ENCODE measurements at places on chromosomes 4 and X. TPM values are rescaled to one million over a fixed set of nuclear protein-coding genes. Genes with fewer than 3 reads are reported as not detected.

The FAM184B gene
- total RNA-seq = not detected

The CDX4 gene
- not detected for total RNA-seq

The RAB9B gene
- 0.64 TPM for total RNA-seq

The SLC4A4 gene
- total RNA-seq = 0.05 TPM

The ATOH1 gene
- not detected for total RNA-seq

The CLTRN gene
- total RNA-seq = not detected

The LRAT gene
- total RNA-seq = not detected

The GPR34 gene
- total RNA-seq = 5.4 TPM

The EGF gene
- not detected for total RNA-seq

The SPANXN4 gene
- total RNA-seq = not detected

The BBS12 gene
- 3.2 TPM for total RNA-seq

The GPR82 gene
- total RNA-seq = 0.12 TPM

The AR gene
- 0.02 TPM for total RNA-seq

The CNKSR2 gene
- total RNA-seq = 6.5 TPM

The GPR119 gene
- total RNA-seq = not detected

The TMEM31 gene
- not detected for total RNA-seq

The GPRASP1 gene
- 0.54 TPM for total RNA-seq

The SATL1 gene
- not detected for total RNA-seq

The NPNT gene
- not detected for total RNA-seq

The MEPE gene
- not detected for total RNA-seq

The UGT2A2 gene
- not detected for total RNA-seq

The RAB39B gene
- 11.6 TPM for total RNA-seq

Data from T-helper 1 cell treated with Interleukin-12 subunit alpha and Interleukin-12 subunit beta and Interleukin-4 antibody, amounts not matched to agents 30 ng/mL and 1 ng/mL, for 36 hours (primary cell).